ENCODE measurements at places on chromosomes 4 and X.

DNA sequence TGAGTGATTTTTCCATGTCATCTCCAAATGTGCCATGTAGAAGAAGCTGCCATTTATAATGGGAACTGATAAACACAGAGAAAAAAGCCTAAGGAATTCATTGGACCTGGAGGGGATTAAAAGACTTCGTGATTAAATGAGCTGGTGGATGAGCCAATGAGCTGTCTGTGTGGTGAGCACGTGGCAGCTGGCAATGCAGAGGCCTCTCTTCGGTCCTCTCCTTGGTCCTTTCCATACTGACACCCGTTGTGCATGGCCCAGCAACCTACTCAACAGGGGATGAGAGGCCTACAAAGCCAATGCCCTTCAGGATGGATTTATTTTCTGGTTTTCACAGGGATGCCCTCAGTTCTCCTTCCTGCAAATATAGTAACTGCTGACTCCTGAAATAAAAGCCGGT is 87.7 kb upstream of the STS start:
- no peak for DNase-seq

- no peak for DNase-seq
Observed at GRCh38 chrX:55488593-55489313, 895 bp downstream of the USP51 start.

- DNase-seq = no peak
Observed at GRCh38 chr4:118173956-118174725, 139.9 kb downstream of the NDST3 start.

- DNase-seq = no peak
Observed at GRCh38 chrX:16347968-16348670, 180.8 kb downstream of the MAGEB17 start.

- DNase-seq = no peak
Observed at GRCh38 chr4:138310991-138311390, 68.8 kb upstream of the SLC7A11 start.

GRCh38 chr4:149311076-149311475 is 504.6 kb downstream of the IQCM start:
- no peak for DNase-seq

GRCh38 chr4:19575924-19576323 is 675.8 kb upstream of the SLIT2 start:
- DNase-seq = no peak

- DNase-seq = no peak
Observed at GRCh38 chrX:45889471-45889870, 655.8 kb downstream of the ZNF674 start.

DNA sequence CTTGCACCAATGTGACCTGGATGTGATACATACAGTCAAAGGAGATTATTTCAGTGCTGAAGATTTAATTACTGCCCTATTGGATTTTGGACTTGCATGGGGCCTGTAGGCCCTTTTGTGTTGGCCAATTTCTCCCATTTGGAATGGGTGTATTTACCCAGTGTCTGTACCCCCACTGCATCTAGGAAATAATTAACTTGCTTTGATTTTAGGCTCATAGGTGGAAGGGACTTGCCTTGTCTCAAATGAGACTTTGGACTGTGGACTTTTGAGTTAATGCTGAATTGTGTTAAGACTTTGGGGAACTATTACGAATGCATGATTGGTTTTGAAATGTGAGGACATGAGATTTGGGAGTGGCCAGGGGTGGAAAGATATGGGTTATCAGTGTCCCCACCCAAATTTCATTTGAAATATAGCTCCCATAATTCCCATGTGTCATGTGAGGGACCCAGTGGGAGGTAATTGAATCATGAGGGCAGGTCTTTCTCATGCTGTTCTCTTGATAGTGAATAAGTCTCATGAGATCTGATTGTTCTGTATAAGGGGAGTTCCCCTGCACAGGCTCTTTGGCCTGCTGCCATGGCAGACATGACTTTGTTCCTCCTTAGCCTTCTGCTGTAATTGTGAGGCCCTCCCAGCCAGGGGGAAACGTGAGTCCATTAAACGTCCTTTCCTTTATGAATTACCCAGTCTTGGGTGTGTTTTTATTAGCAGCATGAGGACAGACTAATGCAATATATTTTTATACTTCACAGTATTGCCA is 362.2 kb upstream of the SPANXN4 start:
- DNase-seq = no peak

All from stimulated activated CD8-positive, alpha-beta memory T cell treated with anti-CD3 and anti-CD28 coated beads, Interleukin-7, amount 100 ng/mL, for 24 hours (primary cell).